ENCODE measurements at places on chromosomes 11 and 22.

DNA sequence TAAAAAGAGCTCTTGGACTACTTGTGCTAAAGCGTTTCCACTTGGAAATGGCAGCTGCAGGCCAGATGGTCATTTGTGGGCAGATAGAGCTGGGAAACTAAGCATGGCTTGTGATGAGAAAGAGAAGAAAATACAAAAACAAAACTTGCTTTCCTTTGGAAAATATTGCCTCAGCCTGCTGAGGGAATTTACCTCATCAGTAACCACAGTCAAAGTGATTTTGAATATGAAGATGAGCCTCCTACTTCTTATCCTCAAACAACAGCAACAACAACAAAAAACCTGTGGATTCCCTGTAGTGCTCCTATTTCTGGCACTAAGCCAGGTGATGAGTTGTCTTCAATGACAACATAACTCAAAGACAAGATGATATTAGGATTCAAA lies 62.7 kb upstream of the FIBIN start:
- DNase-seq = peak; percentile 37

GRCh38 chr11:33724644-33725035 lies 11.6 kb downstream of the CD59 start:
- DNase-seq = no peak

DNA sequence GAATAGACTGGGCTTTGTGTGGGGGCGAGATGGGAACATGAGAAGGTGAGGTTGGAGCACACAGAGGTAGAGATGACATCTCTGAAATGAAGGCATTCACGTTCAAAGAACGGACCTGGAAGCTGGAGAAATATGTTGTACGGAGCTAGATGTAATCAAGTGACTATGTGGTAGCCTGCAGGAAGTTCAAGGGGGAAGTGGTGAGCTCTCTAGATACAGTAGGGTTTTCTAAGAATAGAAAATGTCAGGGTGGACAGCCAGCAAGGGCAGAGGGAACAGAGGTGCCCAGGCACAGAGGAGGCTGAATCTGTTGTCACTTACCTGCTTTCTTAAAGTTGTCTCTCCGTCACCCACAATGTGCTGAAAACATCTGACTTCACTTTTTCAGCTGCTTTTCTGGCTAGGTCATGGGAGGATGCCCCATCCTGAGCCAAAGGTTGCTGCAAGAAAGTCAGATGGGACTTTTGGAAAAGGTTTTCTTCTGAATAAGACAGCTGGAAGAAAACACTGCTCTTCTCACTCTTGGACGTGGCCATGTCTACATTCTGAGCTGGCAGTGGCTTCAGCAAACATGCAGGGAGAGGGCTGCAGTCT lies 171.5 kb upstream of the B3GAT1 start:
- DNase-seq = no peak

DNA sequence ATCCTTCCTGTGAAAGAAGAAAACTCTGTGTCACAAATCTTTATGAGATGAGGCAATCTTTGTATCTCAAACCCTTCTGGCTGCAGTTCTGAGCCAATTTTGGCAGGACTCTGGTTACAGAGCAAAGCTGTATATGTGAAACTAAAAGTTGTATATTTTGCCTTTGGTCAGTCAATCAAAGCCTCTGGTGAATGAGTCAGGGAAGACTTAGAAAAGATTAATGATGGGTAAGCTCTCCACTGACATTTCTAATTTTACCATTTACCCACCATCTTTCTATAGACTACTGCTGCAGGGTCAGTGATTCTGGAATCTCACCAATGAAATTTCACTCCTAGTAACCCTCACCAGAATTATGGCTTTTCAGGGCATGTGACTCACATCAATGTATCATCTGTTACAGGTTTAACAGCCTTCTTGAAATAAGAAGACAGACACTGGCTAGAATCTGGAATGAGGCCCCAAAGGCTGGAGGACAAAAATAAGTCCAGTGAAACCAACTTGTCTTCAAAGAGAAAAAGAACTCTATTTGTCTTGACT lies 43.3 kb downstream of the USP35 start:
- DNase-seq = no peak

GRCh38 chr11:33891714-33892327 lies at the start of gene LMO2:
TSS of gene LMO2 (minus strand) at chr11:33892076. CDS start at chr11:33869716, 22,360 bp downstream.
- DNase-seq = peak; percentile 43

- no peak for DNase-seq
Observed at GRCh38 chr11:122007601-122008071, 108.4 kb downstream of the BLID start.

GRCh38 chr22:41048791-41049717 lies 43.3 kb upstream of the EP300 start:
- peak; percentile 86 for DNase-seq

DNA sequence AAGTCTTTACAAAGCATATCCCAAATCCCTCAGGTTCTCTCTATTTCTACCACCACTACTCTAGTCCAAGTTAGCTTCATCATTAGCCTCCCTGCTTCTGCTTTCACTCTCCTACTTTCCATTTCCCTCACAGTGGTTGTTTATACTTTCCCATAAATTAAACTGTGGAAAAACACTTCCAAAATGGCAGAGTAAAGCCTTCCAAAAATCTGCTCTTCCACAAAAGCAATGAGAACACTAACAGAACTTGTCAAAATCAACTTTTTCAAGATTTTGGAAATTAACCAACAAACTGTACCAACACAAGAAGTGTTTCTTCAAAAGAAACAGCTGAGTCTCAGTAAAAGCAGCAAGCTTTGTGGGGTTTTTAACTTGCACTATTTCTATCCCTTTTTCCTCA lies 71.8 kb downstream of the TTC28 start:
- DNase-seq = no peak

DNA sequence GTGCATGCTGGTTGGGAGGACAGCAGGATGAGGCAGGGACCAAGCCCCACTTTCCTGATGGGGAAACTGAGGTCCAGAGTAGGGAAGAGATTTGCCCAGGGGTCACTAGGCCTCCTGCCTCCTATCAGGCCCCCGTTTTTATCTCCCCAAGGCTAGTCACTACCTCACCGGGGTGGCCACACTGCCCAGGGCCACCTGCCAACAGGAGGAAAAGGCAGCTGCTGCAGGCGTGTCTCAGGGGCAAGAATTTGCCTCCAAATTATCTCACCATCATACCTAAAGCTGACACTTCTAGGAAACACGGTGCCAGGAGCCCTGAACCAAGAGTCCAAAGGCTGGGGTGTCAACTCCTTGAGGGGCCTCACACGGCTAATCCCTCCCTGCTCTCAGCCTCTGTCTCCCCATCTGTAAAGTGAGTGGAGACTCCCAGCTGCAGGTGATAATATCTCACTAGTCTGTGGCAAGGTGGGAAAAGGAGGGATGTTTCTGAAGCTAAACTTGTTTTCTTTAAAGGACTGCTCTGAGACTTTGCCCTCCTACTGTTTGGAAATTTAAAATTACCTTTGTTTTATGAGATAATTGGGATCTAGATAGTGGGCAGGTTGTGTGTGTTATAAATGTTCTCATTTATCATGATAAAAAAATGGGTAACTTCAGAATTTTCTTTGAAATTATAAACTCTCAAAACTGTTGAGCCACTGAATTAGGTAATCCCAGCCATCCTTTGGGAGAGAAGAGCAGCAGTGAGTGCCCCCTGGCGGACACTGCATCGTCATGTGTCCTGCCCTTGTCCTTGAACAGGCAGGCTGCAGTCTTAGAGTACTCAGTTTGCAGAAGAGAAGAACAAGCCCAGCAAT lies 60.0 kb downstream of the MYO7A start:
- peak; percentile 98 for DNase-seq

DNA sequence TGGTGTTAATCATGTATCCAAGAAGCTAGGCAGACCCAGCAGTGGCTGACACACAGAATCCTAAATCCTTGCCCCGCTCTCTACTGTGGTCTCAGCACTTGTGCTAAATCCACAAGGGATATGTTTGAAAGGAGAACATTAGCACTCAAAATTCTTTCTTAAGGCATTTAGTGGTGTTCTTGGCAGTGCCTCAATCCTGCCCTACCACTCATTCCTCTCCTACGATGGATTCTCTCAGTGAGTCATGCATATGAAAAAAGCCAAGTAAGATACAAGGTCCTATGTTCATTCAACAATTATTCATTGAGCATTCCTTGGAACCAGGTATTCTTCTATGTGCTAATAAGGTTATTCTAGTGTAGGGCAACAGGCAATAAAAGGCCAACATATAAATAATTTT lies 31.2 kb downstream of the RRP8 start:
- DNase-seq = no peak
